ENCODE measurements at places on chromosomes 6 and 20.

DNA sequence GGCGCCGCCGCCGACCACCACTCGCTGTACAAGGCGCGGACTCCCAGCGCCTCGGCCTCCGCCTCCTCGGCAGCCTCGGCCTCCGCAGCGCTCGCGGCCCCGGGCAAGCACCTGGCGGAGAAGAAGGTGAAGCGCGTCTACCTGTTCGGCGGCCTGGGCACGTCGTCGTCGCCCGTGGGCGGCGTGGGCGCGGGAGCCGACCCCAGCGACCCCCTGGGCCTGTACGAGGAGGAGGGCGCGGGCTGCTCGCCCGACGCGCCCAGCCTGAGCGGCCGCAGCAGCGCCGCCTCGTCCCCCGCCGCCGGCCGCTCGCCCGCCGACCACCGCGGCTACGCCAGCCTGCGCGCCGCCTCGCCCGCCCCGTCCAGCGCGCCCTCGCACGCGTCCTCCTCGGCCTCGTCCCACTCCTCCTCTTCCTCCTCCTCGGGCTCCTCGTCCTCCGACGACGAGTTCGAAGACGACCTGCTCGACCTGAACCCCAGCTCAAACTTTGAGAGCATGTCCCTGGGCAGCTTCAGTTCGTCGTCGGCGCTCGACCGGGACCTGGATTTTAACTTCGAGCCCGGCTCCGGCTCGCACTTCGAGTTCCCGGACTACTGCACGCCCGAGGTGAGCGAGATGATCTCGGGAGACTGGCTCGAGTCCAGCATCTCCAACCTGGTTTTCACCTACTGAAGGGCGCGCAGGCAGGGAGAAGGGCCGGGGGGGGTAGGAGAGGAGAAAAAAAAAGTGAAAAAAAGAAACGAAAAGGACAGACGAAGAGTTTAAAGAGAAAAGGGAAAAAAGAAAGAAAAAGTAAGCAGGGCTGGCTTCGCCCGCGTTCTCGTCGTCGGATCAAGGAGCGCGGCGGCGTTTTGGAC, 2.0 kb downstream of the SOX4 start:
- ATAC-seq = no peak

DNA sequence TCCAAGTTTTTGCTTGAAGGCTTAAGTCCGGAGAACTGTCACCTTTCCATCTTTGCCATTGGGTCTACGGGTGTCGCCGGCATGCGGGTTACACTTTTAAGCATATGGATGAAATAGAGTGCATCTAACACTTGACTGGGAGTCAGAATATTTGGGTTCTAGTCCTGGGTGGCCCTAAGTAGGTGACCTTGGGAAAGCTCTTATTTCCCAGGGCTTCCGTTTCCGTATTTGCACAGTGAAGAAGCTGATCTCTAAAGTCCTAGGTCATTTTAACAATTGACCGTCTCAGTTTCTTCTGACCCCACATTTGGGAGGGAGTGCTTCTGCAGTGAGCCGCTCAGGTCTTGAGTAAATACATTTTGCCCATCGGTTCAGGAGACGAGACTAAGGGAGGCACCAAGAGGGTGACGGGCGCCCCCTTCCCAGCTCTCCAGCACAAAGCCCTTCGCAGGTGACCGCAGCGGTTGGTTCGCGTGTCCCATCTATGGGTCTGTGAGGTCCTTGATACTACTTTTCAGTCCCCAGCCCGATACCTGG, 651 bp upstream of the BLTP3A start:
- peak; percentile 53 for ATAC-seq

- ATAC-seq = no peak
These were observed 193.5 kb downstream of the LRFN2 start for GRCh38 chr6:40393641-40394040.

GRCh38 chr6:75946146-75946831, 126.2 kb downstream of the IMPG1 start:
- ATAC-seq = no peak

- ATAC-seq = no peak
These were observed 377.9 kb downstream of the SYNE1 start for GRCh38 chr6:152259234-152259633.

- ATAC-seq = peak; percentile 94
These were observed 43.7 kb downstream of the TOP1 start for GRCh38 chr20:41072190-41072863.

DNA sequence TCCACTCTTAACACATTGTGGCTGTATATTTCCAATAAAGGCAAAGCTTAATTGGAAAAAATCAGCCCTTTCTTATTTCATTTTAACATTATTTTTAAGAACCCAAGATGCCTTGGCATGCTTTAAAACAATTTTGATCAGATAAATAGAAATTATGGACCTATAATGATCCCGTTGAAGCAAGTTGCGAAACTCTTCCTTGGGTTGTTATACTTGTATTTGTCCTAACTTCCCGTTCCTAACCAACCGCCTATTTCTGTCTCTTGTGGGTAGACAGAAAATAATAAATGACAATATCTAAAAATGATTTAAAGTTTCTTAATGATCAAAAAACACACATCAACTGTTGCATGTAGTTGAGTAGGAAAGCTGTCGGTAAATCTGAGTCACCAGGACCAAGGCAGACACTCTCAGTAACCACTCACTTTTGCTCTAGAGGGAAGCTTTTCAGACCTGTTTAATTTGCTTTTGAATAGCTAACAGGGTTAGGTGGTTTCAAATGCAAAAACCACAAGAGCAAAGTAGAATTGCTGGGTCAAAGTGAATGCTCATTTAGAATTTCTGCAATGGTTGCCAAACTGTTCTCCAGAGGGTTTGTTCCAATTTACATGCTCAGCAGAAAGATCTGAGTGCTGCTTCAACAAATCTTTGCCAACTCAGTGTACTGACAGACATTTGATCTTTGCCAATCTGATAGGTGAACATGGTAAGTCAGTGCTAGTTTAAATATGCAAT, 34.2 kb upstream of the KCNK5 start:
- ATAC-seq = no peak

DNA sequence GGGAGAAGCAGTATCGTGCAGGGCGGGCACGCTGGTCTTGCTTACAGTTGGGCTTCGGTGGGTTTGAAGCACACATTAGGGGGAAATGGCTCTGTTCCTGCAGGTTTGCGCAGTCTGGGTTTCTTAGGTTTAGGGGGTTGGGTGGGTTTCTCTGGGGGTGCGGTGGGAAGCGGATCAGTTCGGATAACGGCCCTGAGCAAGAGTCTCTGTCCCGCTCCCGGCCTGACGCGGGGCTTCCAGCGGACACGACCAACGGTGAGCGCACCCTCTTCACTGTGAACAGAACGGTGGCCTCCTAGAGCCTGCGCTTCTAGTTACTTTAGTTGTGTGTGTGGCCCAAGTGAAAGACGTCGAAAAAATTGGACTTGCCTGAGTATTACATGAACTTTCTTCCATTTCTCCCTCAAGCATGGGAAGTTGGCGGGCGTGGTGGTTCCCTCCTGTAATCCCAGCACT, 635 bp upstream of the ELOVL2 start:
- no peak for ATAC-seq

- no peak for ATAC-seq
These were observed 64.3 kb upstream of the PRSS16 start for GRCh38 chr6:27183060-27183832.

DNA sequence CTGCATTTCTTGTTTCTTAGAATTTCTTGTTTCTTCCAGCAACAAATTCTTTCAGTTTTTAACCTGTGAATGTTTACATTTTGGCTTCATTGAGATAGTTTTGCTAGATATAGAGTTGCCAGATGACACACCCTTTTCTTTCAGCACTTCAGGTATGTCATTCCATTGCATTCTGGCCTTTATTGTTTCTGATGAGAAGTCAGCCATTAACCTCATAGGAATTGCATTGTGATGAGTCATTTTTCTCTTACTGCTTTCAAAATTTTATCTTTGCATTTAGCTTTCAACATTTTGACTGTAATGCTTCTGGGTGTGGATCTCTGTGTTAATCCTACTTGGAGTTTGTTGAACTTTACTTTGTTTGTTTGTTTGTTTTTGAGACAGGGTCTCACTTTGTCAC, 440.3 kb upstream of the HS3ST5 start:
- no peak for ATAC-seq

DNA sequence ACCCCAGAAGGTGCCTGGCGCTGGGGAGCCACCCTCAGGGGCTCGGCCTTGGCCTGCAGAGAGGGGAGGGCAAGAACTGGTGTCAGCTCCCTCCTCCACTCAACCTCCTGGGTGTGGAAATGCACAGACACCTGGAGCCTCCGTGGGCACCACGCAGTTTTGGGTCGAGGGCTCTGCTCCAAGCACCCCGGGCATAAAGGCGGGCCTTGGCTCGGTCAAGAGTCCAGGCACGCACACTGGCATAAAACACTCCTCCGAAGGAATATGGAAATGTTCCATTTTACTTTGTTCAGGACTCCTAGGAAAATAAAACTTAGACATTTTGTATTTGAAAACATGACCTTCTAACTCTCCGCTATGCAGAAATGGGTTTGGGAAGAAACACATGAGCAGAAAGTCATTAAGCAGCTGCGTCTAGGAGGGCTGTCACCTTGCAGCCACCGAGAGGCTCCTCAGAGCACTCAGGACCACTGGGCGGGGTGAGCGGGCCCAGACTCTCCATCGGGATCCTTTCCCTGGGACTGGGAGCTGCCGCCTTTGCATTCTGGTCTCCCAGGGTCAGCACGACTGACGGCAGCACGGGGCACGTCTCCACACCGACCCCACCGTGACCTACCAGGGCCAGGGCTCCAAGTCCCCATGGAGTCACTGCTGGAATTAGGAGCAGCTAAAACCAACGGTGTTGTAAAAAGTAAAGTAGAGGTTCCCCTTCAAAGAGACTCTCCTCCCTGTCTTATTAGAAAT, 46.0 kb upstream of the DACT2 start:
- ATAC-seq = no peak

DNA sequence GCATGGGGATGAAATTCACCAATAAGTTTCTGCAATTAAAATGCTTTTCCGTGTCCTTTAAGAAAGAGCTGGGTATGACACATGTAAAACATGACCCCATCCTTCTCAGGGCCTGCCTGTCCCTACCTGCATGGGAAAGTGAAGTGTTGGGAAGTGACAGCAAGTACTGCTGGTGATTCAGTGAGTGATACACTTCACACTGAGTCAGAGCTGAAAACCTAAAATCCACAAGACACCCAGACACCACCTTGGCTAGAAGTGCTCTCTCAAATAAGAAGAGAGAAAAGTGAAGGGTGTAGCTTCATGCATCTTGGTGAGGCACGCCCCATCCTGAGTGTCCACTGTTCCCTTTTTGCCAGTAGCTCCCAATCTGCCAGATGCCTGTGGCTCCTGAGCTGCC, 3.3 kb downstream of the RAB22A start:
- no peak for ATAC-seq

DNA sequence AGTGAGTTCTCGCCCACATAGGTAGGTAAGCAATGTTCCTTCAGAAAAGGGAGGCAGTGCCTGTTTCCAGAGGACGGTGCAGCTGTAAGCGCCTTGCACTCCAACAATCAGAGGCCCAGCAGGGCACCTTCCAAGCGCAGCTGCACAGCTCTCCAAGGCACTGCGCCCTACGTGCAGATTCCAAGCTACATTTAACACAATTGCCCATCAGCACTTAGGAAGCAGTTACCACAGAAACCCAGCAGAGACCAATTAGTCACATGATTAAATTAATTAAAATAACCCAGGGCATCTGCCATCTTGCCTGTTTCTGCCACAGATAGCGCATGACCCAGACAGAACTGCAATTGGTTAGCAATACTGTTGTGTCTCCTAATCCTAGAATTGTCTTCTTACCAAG, 65.5 kb downstream of the SOBP start:
- peak; percentile 43 for ATAC-seq

DNA sequence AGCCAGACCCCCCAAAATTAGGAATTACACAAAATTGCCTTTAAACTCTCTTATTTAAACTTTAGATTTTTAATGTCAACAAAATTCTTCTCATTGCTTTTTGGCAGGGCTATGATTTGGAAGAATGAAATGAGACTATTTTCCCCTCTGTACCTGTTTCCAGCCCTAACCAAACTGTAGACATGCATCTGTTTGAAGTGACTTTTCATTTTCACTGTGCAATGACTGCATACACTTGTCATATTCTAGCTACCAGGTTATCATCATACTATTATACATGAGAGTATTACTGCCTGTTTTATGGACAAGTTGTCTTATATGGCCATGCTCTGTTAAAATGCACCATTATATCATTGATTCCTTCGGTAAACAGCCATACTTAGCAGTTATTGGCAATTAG, 295.2 kb downstream of the TBC1D7 start:
- no peak for ATAC-seq

GRCh38 chr6:28896505-28897368, 27.0 kb downstream of the TRIM27 start:
- ATAC-seq = peak; percentile 66

DNA sequence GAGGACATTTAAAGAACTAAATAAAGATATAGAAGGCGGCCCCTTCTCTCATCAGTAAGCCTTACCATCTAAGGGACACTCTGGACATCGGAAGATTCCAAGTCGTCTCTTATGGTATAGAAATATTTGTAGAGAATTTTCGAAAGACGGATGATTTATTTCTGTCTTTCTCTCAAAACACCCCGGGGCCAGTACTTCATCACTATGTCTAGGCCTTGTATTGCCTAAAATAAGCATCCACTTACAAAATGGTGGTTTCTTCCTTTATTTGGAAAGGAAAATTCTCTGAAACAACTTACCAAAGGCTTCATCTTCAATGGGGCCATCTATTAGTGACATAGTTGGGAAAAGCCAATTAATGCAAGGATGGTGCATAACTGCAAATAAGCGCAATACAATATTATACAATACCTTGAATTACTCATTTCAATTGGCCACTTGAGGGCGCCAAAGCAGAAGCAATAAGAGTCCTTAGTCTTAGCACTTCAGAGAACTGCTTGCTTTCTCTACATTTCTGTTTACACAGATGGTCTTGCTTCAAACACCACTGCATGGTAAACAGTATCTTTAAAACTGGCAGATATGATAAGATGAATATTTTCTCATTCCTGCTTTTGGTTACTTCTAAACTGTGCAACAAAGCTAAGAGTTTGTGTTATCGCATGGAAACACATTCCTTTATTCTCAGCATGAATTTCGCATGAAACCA, 113.2 kb downstream of the VIP start:
- ATAC-seq = peak; percentile 100

DNA sequence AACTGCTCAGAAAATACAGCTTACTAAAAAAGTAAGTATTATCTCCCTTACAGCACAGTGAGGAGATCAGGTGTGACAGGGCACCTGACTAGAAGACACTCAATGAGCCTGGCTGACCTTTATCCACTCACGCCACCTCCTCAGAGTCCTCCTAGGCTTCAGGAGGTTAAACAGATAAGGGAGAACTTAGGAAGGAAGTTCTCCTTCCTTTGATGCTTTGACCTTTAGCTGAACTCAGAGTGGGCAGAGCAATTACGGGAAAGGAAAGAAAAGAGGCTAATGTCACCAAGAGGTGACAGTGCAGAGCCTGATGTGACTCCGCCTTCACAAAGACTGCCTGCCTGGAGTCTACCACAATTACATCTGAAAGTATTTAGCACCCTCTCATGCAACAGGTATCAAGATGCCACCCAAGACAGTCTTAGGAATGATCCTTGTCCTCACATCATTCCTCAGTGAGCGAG, 36.7 kb downstream of the MAN1A1 start:
- no peak for ATAC-seq

GRCh38 chr6:134405386-134406087, 87.6 kb upstream of the SGK1 start:
- no peak for ATAC-seq
